Neuronal stem cell (in vitro differentiated cells): ENCODE measurements at places on chromosomes 1 and 21.

GRCh38 chr1:169508432-169509338 is 22.9 kb upstream of the SLC19A2 start:
- DNase-seq, result no peak

DNA sequence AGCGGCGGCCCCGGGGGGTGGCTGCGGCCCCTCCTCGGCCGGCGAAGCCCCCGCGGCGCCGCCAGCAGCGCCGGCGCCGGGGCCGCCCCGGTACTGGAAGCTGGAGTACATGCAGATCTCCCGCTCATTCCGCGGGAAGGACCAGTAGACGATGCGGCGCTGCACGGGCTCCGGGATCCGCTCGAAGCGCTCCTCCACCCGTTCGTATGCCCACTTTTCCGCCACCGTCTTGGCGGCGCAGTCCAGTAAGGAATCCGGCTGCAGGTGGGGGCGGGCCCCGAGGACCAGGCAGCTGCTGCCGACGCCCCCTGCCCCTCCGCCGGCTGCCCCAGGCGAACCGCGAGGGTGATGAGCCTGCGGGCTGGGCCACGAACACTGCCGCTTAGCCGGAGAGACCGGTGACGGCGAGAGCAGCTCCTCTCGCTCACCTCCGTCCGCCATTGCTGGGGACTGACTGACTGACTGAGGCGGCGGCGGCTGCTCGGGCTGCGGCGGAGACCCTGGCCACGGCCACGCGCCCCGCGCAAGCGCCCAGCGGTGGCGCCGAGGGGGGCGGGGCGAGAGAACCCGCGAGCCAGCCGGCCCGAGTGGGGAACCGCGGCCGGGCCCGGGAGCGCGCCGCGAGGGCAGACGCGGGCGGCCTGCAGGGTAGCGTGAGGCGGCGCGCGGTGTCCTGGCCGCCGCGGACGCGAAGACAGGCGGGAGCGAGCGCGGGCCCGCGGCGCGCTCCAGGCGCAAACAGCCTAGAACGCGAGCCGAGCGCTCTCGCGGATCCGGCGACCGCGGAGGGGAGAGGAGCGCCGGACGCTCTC is at the start of gene ZSWIM5:
Gene ZSWIM5, minus strand, starts transcription at position 696 of the 812 bp plus-strand sequence. Its CDS starts 255 bp downstream, at position 441.
- peak; percentile 69 for DNase-seq

DNA sequence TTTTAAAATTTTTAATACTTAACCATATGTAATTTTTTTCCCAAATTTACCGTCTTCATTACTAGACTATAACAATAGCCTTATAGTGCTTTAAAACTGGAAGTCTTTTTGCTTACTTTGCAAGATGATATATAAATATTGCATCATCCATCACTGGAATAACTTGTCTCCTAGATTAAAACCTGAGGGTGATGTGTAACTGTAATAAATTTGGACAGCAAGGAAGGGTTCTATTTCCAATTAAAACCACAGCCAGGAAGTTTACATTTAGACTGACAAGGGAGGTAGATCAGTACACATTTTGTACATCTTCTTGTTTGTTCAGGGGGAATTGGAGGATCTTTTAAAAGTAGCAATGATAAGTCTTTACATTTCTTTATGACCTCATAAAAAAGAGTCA is 21.9 kb downstream of the NTNG1 start:
- no peak for DNase-seq

- DNase-seq, result no peak
Measured at GRCh38 chr1:231414260-231415016, 7.6 kb downstream of the EGLN1 start.

GRCh38 chr1:37051346-37051745 is 17.0 kb upstream of the GRIK3 start:
- DNase-seq, result no peak

GRCh38 chr1:4710592-4711415 is 56.4 kb downstream of the AJAP1 start:
- DNase-seq, result peak; percentile 27

- no peak for DNase-seq
Measured at GRCh38 chr1:152244576-152245273, 20.7 kb upstream of the HRNR start.

DNA sequence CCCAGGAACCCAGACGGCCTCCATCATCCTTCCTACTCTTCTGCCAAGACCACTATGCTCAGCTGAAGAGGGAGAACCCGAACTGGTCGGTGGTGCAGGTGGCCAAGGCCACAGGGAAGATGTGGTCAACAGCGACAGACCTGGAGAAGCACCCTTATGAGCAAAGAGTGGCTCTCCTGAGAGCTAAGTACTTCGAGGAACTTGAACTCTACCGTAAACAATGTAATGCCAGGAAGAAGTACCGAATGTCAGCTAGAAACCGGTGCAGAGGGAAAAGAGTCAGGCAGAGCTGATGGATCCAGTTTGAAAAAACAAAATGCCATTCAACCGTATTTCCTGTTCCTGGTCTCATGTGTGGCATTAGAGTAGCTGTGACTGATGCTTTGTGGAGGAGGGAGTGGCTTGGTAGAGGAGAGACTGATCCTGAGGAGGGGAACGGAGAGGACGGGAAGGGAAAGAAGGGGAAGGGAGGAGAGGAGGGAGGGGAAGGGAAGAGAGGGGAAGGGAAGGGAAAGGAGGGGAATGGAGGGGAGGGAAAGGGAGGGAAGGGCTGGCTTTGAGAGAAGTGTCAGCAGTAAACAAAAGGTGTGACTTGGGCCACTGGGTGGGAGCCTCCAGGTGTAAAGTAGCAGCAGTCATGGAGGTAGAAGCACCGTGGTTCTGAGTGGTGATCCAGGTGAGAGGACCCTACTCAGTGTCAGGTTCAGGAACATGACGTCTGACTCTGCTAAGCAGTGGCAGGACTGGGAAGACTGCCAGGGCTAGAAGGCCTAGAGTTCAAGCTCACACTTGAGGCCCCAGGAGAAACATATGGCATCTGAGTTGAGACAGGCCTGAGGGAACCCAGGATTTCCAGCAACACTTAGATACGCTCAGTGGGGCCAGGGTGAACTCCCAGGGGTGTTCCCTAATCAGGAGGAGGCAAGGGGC is 846 bp downstream of the HMGB4 start:
- no peak for DNase-seq

DNA sequence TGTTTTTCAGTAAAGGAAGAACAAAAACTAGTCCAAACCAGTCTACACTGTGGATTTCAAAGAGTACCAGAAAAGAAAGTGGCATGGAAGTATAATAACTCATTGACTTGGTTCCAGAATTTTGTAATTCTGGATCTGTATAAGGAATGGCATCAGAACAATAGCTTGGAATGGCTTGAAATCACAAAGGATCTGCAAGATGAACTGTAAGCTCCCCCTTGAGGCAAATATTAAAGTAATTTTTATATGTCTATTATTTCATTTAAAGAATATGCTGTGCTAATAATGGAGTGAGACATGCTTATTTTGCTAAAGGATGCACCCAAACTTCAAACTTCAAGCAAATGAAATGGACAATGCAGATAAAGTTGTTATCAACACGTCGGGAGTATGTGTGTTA is 21.3 kb downstream of the CHODL start:
- DNase-seq, result no peak
